ENCODE measurements at places on chromosomes 7 and 10.

GRCh38 chr7:84149573-84149972 is 45.0 kb downstream of the SEMA3A start:
- no peak for DNase-seq

DNA sequence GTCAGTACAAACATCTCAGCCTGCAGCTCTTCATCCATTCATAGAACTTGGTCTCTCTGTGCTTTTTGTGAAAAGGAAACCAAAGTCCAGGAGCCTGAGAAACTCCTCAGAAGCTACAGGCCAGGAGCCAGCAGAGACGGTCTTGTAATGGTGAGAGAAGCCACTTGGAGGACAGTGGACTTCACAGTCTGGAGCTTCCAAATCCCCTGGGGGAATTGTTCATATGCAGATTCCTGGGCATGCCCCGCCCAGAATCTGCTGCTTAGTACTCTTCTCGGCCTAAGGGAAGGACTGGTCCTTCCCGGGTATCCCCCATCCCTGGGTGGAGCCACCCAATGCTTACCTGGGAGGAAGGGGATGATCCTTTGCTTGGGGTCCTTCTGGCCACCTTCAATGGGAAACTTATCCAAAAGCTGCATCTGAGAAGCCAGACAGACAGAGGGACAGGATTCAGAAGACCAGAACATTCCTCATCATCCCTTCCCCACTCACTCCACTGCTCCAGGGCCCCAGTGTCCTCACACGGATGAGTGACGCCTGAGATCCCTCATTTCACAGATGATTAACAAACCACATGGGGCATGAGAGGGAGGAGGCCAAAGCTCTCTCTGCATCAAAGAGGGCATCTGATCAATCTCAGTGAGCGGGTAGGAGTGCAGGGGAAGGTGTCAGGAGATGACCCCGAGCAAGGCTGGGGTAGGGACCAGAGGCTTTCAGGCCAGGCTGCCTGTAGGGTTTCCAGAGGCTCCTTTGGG is 88.4 kb downstream of the SH3PXD2A start:
- no peak for DNase-seq

- DNase-seq = no peak
Measured at GRCh38 chr10:124799211-124799610, 2.4 kb upstream of the ABRAXAS2 start.

GRCh38 chr10:100383251-100383650 is 36.2 kb downstream of the SCD start:
- DNase-seq = no peak

DNA sequence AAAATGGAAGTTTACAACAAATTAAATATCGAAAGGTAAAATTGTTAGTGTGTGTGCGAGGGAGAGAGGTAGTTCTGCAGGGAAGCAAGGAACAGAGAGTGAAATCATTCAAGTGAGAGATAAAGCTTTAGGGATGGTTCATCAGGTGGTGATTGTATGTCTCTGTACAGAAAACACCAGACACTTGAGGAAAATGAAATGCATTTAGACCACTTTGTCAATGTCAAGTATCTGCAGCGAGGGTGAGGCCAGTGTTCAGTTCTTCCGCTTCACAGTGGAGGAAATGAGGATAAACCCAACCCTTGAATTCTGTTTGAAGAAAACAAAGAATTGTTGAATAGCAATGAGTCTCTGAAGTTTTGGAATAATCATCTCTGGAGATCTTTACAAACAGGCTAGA is 14.4 kb upstream of the ITGB1 start:
- no peak for DNase-seq

DNA sequence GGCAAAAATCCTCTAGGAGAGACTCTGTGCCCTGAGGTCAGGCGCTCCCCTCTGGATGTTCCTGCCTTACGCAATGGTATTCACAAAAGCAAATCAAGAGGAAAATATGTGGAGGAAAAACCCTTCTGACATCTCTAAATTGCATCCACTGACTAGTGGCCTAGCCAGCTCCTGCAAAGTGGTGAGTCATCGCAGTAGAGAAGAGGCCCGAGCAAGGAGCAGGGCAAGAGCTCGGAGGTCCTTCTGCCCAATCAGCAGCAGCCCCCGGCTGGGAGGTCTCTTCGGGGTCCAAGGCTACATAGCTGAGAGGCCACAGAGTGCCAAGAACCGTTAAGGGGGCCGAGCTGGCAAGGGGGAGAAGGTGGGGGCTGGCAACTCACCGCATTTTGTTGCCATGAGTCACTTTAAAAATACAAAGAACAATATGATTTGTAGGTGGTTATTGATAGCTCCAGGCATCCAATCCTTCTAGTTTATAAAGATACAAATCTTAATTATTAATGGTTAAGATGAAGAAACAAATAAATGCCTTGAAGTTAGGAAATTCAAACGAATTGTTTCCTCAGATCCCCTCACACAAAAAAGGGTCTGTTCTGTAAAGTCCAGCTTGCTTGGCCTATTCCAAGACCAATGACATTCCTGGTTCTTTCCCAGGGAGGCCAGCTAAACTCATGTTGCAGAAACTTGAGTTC is 161.6 kb downstream of the PKD1L1 start:
- DNase-seq = no peak

- no peak for DNase-seq
Measured at GRCh38 chr10:110317866-110318850, 13.4 kb upstream of the SMNDC1 start.

- no peak for DNase-seq
Measured at GRCh38 chr7:127600885-127601284, 7.3 kb downstream of the FSCN3 start.

- DNase-seq = no peak
Measured at GRCh38 chr10:59563531-59563930, 146.1 kb downstream of the SLC16A9 start.

- no peak for DNase-seq
Measured at GRCh38 chr10:52563360-52563759, 209.2 kb downstream of the MBL2 start.

- DNase-seq = no peak
Measured at GRCh38 chr7:100655908-100656674, at the start of gene ACTL6B. Gene ACTL6B, minus strand, starts transcription at chr7:100656448. Its CDS starts 94 bp downstream, at chr7:100656354.

DNA sequence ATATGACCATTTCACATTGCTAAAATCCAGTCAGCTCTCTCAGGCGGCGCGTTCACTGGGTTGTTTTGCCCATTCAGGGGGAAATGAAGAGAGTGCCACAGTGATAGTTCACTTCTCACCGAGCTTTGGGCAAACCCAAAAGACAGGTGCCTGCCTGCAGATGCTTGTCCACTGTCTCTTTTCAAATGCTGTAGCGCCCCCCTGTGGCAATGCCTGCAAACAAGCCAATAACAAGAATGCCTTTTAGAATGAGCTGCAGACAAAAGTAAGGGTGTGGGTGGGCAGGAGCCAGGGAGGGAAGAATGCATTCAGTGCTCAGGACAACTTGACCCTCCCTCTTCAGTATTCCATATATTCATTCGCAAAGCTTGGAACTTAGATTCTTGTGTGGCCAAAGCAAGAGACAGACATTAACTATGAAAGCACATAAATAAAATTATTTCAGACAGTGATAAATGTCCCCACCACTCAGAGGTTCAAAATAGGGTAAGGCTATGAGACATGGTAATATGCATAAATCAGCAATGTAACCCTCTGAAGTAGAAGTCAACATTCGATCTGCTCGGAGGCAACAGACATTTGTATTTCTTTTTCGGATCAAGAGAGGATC is 86.9 kb downstream of the JAZF1 start:
- no peak for DNase-seq

DNA sequence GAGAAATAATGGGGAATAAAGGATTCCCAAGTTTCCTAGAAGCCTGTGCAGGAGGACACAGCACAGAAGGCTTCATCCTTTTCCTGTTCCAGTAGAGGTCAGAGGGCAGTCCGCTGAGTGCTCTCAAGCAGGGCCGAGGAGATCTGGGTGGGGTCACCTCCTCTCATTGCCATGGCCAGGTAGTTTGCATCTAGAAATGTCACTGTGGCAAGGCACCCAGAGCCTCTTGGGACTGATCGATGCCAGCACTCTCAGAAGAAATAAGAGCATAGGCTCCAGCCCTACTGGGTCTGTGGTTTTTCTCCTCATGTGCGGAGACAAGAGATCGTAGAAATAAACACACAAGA is 7.9 kb downstream of the NUB1 start:
- DNase-seq = no peak

DNA sequence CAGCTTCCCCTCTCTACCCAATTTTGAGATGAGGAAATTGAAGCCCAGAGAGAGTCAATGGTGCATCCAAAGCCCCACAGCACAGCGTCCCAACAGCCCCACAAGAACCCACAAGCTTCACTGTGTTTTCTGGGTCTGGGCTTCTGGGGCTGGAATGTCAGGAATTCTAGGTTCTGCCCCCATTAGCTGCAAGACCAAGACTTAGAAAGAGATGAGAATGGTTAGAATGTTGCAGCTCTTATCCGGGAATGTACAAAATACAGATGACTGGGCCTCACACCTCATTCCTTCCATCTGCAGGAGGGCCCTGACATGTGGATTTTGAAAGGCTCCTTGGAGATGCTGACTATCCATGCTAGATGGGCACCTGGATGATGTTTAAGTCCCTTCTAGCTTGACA is 6.0 kb upstream of the SGPL1 start:
- DNase-seq = no peak

- DNase-seq = no peak
Measured at GRCh38 chr10:76550806-76551205, 1086.8 kb downstream of the KCNMA1 start.

DNA sequence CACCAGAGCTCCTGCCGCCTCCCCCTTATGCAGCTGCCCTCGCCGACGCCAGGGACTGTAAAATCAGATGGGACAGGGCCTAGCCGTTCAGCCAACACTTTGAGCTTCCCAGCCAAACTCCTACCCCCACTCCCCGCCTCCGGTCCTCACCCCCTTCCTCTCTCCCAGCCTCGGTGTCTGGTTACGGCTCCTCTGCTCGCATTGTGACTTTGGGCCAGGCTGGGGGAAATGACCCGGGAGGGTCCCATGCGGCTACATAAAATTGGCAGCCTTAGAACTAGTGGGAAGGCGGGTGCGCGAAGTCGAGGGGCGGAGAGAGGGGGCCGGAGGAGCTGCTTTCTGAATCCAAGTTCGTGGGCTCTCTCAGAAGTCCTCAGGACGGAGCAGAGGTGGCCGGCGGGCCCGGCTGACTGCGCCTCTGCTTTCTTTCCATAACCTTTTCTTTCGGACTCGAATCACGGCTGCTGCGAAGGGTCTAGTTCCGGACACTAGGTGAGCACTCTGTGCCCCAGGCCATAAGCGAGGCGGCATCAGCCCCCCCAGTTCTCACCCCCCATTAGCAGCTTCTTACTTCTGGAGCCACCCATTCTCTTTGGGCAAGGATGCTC is at the start of gene KAZALD1:
TSS of gene KAZALD1 (plus strand) at position 366 of the 608 bp plus-strand sequence. CDS start 604 bp downstream, outside the sequence.
- DNase-seq = no peak

- no peak for DNase-seq
Measured at GRCh38 chr7:98368716-98369115, 32.2 kb downstream of the BAIAP2L1 start.

- no peak for DNase-seq
Measured at GRCh38 chr10:27138277-27138676, 15.9 kb downstream of the YME1L1 start.

GRCh38 chr10:86340176-86340990 is 26.2 kb downstream of the GRID1 start:
- DNase-seq = no peak

DNA sequence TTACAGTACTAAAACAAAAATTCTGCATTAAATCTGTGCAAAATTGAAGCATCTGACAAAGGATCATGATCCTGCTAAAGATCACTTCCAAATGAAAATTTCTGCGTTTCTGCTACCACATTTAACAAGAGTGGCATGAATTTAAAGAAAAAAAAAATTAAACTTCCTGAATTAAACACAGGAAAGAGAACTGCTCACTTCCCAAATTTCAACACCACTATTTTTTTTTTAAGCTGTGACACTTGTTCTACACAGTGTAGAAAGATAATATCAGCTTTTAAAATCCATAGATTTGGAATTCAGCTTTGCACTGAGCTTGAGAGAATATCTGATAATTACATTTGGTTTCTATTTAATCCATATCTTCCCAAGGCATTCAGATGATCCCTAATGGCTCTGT is 73.6 kb downstream of the EPC1 start:
- no peak for DNase-seq

GRCh38 chr10:133139551-133140065 is 20.4 kb upstream of the KNDC1 start:
- DNase-seq = no peak

GRCh38 chr10:125082881-125083575 is 77.3 kb downstream of the CTBP2 start:
- no peak for DNase-seq

- no peak for DNase-seq
Measured at GRCh38 chr7:7803715-7804178, 85.3 kb upstream of the RPA3 start.

- no peak for DNase-seq
Measured at GRCh38 chr7:151366880-151367222, 25.2 kb downstream of the NUB1 start.

DNA sequence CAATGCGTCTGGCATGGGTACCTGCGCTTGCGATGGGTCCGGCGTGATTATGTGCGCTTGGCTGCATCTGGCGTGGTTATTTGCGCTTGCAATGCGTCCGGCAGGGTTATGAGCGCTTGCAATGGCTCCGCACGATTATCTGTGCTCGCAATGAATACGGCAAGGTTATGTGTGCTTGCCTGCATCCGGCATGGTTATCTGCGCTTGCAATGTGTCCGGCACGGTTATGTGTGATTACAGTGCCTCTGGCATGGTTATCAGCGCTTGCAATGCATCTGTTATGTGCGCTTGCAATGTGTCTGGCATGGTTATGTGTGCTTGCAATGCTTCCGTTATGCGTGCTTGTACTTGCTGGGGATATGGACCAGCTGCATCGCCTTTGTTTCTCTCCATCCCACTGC is 37.7 kb downstream of the RBAK start:
- DNase-seq = no peak

DNA sequence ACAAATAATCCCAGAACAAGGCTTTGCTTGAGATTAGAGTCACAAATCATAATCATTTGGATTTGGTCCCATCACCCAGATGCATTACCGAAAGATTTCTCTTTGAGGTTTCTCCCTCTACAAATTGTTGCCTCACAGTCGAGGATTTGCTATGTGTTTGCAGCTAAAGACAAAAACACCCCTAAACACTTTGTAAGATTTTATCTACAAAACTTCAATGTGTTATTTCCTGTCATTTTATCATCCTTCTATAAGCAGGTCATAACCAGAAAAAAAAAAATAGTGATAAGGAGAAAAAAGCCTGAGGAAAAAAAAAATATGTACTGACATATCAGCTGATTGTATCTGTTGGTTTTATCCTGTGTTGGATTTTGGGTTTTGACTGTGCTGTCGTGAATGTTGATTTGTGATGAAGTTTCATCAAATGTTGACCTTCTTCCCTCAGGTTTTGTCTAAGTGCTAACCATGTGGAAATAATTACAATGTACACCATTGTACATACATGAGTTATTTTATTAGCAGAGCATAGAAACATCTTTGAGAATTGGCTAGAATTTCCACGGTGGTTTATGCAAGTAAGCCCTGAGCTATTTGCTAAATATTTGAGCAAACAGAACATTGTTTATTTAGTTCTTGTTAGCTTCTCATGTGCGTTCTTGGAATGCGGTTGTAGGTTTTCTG is 274.4 kb downstream of the NEBL start:
- no peak for DNase-seq

- no peak for DNase-seq
Measured at GRCh38 chr7:146004805-146005204, 111.8 kb upstream of the CNTNAP2 start.

All from activated CD8-positive, alpha-beta memory T cell treated with anti-CD3 and anti-CD28 coated beads for 1 hour (primary cell).